ENCODE measurements at places on chromosomes 12 and 14. TPM values are rescaled to one million over a fixed set of nuclear protein-coding genes. Genes with fewer than 3 reads are reported as not detected.

Gene RNASE2
- not detected for total RNA-seq

Gene PPP1R36
- total RNA-seq = 0.79 TPM

Gene PSMA3
- 197 TPM for total RNA-seq

Gene ACVR1B
- 65.1 TPM for total RNA-seq

Gene PTPN6
- 65.4 TPM for total RNA-seq

DNA sequence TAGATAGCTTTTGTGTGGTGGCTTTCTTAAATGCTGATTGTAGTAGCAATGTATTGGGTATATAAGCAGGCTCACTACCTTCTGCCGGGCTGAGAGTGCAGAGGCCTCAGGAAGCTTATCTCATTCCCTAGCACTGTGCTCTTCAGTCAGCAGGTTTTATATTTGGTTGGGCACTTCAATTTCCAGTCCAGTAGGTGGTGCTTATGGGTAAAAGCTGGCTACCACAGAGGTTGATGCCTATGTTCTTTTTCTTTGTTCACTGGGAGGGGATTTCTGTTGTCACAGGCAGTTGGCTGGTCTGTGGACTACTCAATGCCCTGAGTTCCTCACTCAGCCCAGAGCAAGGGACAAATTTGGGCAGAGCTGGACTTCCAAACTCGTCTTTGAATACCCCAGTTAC lies 43.0 kb upstream of the GLIPR1 start:
- DNase-seq = no peak

DNA sequence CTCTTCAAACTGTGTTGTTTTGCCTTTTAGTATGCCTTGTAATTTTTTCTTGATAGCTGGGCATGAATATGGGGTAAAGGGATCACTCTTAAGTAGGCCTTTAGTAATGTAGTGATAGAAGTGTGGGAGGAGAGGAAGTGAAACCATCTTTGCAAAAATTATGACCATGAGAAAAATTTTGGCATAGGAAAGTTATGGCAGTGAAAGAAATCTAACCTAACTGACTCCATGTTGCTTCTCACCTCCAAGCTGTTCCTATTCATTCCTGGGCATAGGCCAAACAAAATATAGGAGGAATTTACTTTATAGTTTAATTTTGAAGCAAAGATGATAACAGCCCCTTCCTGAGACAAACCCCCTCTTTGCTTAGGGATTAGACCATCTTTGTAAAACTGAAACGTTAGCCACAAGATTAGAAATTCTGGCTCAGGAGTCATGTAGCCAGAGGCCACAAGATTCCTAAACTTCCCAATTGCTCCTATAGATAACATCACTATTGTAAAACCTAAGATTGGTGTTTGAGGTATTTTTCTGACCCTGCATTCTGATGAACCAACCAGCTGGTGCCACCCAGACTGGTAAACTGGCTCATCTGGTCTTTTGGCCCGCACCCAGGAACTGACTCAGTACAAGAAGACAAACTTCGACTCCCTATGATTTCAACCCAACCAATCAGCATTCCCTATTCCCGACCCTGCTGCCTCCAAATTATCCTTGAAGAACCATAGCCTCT lies 45.8 kb downstream of the CRADD start:
- no peak for DNase-seq

DNA sequence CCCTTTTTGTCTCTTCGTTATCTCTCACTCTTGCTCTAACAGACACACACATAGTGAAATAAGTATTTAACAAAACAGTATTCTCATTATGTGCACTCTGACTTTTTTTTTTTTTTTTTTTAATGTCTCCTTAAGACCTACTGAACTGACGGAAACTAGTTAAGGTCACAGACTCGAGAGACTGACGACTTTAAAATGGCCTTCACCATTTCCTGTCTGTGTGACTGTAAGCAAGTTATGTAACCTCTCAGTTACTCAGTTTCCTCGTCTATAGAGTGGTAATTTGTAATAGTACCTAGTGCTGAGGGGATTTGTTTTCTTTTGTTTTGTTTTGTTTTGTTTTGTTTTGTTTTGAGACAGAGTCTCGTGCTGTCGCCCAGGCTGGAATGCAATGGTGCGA lies 284.8 kb downstream of the FBXL14 start:
- DNase-seq = no peak

- DNase-seq = no peak
These were observed 245.7 kb downstream of the KCNC2 start for GRCh38 chr12:74963867-74964331.

- DNase-seq = no peak
These were observed 832.0 kb downstream of the GALC start for GRCh38 chr14:87160989-87161388.

GRCh38 chr12:47868552-47869031 lies 36.2 kb downstream of the VDR start:
- no peak for DNase-seq

DNA sequence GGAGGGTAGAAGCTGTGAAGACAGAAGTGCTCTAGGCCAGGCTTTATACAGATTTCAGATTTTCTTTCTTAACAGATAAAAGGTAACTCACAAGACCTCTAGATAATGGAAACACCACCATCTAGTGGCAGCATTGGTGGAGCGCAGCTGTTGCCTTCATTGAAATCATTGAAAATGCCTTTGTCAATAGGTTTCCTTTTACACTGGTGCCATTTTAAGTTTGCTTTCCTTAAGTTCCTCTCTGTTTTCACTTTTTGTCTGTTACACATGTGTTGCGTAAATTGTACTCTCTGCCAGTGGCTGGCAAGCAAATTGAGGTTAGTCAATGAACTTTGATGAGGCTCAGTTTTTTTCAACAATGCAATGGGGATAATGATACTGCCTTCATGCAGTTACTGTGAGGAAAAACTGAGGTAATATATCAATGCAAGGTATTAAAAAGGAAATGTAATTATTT lies 31.1 kb downstream of the ALDH1L2 start:
- DNase-seq = peak; percentile 52

- DNase-seq = no peak
These were observed 90.2 kb downstream of the CALM1 start for GRCh38 chr14:90487031-90487430.

DNA sequence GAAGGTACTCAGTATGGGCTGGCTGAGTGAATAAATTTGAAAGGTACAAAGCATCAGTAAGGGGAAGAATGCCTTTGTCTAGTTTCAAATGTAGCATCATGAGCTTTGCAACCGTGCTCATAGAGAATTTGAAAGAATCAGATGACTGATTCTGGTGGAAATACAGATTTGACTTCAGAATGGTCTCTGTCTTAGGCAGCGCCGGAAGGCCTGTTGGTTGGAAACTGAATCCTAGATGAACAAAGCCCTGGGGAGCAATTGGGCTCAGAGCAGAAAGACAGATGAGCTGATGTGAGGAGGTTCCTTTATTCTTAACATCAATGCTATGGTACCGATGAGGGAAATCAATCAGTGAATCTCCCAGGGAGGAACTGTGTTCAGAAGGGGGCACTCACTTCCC lies 137.3 kb downstream of the SNAPC1 start:
- DNase-seq = no peak
